CD4-positive, CD25-positive, alpha-beta regulatory T cell (primary cell): ENCODE measurements at places on chromosomes 2 and 18. TPM values are rescaled to one million over a fixed set of nuclear protein-coding genes. Genes with fewer than 3 reads are reported as not detected.

- no peaks in the 10 kb centered on the region for H3K27me3 ChIP-seq
- no peak for DNase-seq
- no peaks in the 10 kb centered on the region for H3K4me1 ChIP-seq
- H3K36me3 ChIP-seq, result no peaks in the 10 kb centered on the region
- H3K27ac ChIP-seq, result no peak overlapping the region
Observed at GRCh38 chr2:121003391-121003790, 267.7 kb downstream of the GLI2 start.

- no peaks in the 10 kb centered on the region for H3K4me1 ChIP-seq
- no peaks in the 10 kb centered on the region for H3K36me3 ChIP-seq
- no peak overlapping the region for H3K27ac ChIP-seq
- no peaks in the 10 kb centered on the region for H3K27me3 ChIP-seq
Observed at GRCh38 chr2:53021828-53022227, 745.8 kb upstream of the CHAC2 start.

DNA sequence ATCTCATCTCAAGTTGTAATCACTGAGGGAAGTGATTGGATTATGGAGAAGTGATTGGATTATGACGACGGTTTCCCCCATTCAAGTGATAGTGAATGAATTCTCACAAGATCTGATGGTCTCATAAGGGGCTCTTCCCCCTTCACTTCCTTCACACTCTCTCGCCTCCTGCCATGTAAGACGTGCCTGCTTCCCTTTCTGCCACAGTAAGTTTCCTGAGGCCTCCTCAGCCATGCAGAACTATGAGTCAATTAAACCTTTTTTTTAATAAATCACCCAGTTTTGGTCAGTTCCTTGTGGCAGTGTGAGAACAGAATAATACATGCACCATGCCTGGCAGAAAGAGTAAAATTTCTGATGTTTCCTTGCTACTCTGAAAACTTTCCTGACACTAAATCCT is 36.6 kb downstream of the CEP68 start:
- H3K36me3 ChIP-seq, result peaks cover 77% of the 10 kb centered on the region
- no peak overlapping the region for H3K27ac ChIP-seq
- no peaks in the 10 kb centered on the region for H3K27me3 ChIP-seq
- H3K4me3 ChIP-seq, result no peak overlapping the region
- no peak for DNase-seq

GRCh38 chr18:76967721-76968472 is 145.5 kb downstream of the ZNF236 start:
- no peak overlapping the region for H3K27ac ChIP-seq
- H3K36me3 ChIP-seq, result peaks cover 28% of the 10 kb centered on the region
- no peak overlapping the region for H3K4me3 ChIP-seq
- peaks cover 9% of the 10 kb centered on the region for H3K4me1 ChIP-seq

DNA sequence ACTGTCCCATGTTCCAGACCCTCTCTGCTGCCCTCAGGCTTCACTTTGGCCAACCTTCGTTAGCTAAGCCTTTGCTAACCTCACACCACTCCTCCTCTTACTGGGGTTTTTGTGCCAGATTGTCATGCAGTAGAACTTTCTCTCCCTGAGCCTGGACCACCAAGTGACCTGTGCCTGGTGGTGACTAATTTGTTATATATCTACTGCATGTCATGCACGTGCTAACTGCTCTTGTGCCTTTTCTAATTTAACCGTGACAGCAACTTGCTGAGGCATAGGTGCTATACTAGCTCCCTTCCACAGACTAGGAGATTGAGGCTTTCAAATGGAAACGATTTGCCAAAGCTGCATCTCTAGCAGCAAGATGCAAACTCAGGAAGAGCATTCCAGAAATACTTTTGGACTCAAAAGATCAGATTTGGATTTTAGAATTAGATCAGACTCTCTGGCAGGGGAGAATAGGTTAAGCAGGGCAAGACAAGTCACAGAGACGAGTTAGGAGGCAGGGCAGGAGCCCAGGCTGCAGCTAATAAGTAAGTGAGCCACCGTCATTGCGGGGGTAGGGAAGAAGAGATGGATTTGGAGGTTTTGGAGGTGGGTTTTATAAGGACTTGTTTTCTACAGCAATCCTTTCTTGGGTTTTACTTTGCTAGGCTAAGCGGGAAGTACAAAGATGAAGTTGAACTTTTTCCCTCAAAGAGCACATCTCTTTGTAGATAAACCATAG is 1.8 kb downstream of the PPP1R7 start:
- no peaks in the 10 kb centered on the region for H3K27me3 ChIP-seq
- peaks cover 13% of the 10 kb centered on the region for H3K36me3 ChIP-seq
- no peak overlapping the region for H3K27ac ChIP-seq
- H3K4me3 ChIP-seq, result peak overlapping the region; percentile 88
- peaks cover 24% of the 10 kb centered on the region for H3K4me1 ChIP-seq

DNA sequence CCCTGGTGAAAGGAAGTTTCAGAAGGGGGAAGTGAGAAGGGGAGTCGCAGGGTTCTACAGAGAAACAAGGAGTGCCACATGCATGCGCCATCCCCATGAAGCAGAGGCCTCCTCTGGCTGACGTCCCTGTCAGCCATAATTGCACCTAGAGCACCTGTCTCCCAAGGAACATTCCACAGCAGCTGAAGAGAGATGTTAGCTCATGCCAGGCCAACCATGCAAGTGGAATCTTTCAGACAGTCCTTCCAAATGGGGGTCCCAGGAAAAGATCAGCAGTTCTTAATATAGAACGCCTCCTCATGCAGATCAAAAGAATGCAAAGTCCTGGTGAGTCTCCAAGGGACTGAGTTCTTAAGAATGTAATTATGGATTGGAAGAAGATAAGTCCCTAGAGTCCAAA is 29.6 kb downstream of the MRO start:
- H3K4me3 ChIP-seq, result no peak overlapping the region
- H3K27ac ChIP-seq, result no peak overlapping the region
- peaks cover 8% of the 10 kb centered on the region for H3K27me3 ChIP-seq

DNA sequence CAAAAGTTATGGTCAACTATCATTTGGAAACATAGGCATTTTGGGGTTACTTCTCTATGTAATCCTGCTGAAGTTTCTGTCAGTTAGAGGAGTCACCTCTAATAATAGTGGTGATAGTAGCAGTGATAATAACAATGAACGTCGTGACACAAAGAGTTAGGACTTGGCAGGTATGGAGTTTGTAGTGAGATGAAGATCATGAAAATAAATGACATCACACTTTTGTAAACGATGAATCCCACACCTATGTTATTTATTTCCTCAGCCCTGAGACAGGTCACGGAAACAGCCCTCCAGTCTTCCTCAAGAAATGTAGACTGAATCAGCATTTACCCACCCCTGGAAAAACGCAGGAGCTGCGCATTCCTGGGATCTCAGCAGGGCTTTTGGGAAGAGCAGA is 38.8 kb downstream of the TSN start:
- no peak overlapping the region for H3K4me3 ChIP-seq
- no peak for DNase-seq
- no peaks in the 10 kb centered on the region for H3K4me1 ChIP-seq
- H3K27me3 ChIP-seq, result peaks cover 8% of the 10 kb centered on the region
- H3K27ac ChIP-seq, result no peak overlapping the region
- H3K36me3 ChIP-seq, result no peaks in the 10 kb centered on the region

Gene LINC00305
- total RNA-seq, result not detected

Gene EPHA4
- 23.5 TPM for total RNA-seq

Gene OTOS
- total RNA-seq, result not detected

Gene SLC20A1
- 130 TPM for total RNA-seq
